Hematopoietic multipotent progenitor cell treated with erythropoietin and hydrocortisone succinate and interleukin-3 and kit ligand, for 15 days (in vitro differentiated cells): ENCODE measurements at places on chromosomes 16 and 17.
A peak's percentile ranks its signal among the peaks of the same experiment; 100 is the strongest.

DNA sequence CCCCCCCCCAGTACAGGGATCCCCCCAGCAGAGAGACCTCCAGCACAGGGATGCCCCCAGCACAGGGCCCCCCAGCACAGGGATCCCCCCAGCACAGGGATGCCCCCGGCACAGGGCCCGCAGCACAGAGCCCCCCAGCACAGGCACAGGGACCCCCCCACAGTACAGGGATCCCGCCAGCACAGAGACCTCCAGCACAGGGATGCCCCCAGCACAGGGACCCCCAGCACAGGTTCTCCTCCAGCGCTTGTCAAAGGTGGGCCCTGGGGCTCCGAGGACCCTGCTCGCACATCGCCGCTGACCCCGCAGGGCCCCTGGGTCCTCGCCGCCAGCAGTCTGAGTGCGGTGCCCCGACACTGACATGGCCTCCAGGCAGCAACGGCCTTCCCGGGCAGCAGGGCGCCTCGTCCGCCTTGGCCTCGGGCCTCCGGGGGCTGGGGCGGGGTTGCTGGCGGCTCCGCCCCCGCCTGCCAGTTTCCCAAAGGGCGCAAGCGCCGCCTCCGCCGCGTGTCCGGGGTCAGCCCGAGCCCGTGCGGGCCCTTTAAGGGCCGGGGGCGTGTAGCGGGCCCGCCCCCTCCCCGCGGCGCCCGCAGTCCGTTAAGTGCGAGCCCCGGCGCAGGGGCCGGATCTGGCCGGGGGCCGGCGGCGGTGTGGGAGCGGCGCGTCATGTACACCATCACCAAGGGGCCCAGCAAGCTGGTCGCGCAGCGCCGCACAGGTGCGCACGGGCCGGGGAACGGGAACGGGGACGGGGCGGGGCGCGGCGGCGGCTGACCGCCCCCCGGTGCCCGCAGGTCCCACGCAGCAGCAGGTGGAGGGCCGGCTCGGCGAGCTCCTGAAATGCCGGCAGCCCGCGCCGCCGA, at the start of gene MCRIP2:
Gene MCRIP2, plus strand, starts transcription at position 503 of the 863 bp plus-strand sequence. Its CDS starts 164 bp downstream, at position 667.
- DNase-seq = peak; percentile 65

DNA sequence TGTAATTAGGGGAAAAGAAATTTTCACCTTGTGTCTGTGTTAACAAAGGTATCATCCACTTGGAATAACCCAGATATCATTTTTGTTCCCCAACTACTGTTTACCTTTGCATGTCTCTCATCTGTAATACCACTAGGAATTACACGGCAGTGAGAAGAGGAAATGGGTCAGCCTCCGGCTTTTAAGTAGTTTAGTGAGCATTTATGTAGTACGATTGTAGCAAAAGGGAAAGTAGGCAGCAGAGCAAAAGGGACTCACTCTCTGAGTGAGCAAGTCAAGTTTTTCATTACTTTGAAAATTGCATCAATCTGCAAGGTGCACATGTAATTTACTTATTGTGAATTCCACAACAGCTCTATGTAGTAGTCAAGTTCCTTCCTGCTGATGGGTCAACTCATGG, 11.2 kb downstream of the PHF12 start:
- DNase-seq = no peak

GRCh38 chr16:51807551-51807950, 656.5 kb upstream of the SALL1 start:
- DNase-seq = no peak

GRCh38 chr16:31256466-31256865, 3.3 kb upstream of the ITGAM start:
- no peak for DNase-seq

DNA sequence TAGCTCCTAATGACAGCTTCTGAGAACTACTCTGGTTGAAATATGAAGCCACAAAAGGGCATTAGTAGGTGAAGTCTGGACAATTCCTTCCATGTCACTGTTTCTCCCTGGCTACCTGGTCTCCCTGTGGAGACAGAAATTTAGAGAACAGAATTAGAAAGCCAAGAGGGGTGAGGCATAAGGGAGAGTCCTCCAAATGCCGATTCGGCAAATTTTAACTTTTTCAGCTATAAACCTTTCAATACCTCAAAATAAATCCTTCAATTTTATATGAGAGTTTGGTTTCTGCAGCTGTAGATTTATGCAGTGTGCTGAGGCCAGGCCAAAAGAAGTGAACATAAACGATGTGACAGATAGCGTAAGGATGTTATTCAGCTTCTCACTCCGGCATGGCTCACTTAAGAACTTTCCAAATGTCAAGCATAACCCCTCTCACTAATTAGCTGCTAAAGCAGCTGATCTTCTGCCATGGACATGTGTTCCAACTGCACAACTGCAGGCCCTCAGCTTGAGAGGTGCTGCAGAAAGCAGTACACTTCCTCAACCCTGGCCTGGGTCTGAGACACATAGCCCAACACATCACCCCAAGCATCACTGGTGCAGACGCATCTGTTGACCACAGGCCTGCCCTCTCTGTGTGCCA, 247.9 kb upstream of the SOX9 start:
- no peak for DNase-seq

GRCh38 chr16:84043486-84044117, 1.0 kb upstream of the SLC38A8 start:
- no peak for DNase-seq

DNA sequence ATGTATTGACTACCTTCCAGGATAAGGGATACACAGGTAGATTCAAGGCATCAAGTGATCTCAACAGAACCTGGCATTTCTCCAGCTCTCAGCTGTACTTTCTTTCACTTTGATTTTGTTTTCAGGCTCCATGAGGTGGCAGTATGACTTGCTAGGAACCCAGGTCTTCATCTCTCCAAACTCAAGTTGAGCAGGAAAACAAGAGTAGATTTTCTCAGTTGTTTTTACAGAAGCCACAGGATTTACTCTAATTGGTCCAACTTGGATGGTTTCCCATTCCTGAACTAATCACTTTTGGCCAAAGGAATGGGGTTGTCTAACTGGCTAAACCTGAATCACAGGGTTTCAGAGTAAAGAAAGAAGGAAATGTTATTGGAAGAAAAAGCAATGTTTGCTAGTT, 146.6 kb downstream of the TRIM37 start:
- no peak for DNase-seq

DNA sequence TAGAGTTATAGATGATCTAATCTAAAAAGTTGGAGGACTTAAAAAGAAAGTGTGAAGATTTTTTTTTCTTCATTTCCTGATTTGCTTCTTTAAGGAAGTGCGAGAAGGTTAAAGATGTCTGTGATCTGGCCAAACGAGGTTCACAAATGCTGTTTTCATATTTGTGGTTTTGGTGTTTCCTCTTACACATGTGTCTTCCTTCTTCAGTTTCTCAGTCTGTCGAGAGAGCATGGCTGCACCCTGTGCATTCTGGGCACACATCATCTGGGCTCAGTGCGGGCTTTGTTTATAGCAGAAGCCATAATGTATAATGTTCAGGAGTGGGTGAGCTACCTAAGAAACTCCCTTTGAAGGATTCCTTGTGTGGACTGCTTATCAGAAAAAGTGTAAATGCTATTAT, 260.4 kb upstream of the TBX2 start:
- no peak for DNase-seq

DNA sequence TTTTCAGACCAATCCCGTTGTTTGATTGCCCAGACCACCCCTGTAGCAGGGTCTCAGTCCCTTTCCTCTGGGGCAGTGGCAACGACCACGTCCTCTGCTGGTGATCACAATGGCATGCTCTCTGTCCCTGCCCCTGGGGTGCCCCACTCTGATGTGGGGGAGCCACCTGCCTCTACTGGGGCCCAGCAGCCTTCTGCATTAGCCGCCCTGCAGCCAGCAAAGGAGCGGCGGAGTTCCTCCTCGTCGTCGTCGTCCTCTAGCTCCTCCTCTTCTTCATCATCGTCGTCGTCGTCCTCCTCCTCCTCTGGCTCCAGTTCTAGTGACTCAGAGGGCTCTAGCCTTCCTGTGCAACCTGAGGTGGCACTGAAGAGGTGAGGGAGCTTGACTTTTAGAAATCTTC, 9.2 kb downstream of the ELOB start:
- no peak for DNase-seq

- DNase-seq = no peak
Observed at GRCh38 chr17:64015447-64015846, 5.0 kb downstream of the ICAM2 start.

- DNase-seq = no peak
Observed at GRCh38 chr17:1150863-1151600, 28.7 kb downstream of the ABR start.

DNA sequence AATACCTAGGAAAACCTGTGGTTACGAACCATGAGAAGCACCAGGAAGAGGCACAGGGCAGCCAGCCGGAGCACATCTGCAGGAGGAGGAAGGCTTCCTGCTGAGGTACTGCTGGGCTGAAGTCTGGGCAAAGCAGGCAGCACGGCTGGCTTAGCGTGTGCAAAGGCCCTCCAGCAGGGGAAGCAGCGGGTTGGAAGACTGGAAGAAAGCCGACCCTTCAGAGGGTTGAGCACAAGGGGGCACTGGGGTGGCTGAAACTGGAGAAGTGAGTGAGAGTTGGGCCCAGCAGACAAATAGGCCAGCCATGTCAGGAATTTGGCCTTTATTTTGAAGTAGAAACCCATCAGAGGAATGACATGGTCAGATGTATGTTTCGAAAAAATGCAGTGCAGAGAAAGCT, 12.1 kb upstream of the HSD3B7 start:
- no peak for DNase-seq

DNA sequence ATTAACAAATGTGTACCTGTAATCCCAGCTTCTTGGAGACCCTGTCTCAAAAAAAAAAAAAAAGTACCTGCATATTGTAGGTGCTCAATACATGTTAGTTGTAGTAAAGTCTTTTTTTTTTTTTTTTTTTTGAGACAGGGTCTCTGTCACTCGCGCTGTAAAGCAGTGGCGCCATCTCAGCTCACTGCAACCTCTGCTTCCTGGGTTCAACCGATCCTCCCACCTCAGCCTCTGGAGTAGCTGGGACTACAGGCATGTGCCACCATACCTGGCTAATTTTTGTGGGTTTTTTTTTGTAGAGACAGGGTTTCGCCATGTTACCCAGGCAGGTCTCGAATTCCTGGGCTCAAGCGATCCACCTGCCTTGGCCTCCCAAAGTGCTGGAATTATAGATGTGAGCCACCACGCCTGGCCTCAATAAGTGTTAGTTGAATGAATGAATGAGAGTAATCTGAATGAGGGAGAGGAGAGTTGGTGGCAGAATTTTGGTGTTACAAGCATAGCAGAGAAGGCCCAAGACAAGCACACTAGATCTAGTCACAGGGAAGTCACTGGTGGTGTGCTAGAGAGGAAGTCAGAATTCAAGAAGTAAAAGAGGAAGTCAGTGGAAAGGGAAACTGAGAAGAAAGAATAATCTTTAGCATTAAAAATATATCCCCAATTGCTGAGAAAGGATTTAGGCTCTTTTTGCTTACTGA, 9.4 kb upstream of the MYL4 start:
- no peak for DNase-seq
